ENCODE measurements at places on chromosomes 16 and 17.

DNA sequence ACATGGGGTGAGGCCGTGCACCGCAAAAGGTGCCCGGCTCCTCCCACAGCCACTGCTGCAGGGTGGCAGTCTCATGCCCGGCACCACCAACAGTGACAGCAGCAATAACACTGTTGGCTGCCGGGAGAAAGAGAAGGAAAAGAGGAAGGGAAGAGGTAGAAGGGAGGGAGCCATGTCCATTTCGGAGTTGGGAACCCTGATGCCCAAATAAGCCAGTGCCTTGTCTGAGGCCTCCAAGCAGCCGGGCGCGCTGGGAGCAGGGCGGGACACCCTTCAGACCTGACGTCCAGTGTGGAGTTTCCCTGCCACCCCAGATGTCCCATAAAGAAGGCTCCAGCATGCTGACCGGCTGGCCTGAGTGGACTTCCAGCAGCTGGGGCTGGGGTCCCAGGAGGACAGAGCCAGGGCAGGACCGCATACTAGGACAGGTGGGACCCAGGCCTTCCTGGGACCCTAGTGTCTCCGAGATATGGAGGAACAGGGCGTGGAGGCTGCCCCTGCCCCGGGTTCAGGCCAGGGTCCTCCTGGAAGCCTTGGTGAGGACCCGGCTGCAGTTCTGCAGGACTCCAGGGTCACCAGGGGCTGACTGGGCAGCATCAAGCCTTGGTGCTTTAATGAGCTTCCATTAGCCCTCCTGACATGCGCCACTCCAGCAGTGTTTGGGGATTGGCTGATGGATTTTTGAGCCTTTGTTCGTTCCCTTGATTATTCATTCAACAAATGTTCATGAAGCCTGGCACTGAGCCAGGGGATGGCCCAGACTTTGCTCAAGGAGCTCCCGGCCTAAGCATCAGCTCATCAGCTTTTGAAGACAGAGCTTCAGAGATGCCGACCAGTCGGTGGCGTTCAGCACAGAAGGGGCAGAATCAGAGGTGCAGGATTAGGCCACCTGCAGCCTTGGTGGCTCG lies 223.6 kb upstream of the CIBAR2 start:
- no peak for DNase-seq

DNA sequence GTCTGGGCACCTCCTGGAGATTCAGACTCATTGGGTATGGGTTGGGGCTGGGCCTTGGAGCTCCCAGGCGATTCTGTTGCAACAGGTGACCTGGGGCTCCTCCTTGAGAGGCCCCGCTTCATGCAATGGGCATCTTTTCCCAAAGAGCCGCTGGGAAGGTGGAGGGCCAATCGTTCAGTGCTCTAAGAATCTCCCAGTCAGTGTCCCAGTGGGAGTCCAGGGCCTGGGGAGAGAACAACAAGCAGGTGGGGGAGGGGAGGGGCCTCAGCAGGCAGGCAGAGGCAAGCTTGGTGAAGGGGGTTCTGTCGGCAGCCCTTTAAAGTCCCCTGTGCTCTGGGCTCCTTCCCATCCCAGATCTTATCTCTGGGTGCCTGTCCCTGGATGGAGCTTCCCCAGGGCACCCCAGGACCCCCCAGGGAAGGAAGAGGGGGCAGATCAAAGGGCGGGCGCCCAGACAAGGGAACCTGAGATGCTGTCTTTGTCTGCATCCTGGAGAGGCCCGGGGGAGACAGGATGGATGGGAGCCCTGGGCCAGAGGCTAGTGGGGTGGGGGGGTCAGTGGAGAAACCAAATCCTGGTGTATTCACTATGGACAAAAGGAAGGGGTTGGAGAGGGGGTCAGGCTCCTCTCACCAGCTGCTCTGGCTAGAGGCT lies 30.5 kb upstream of the NXPH3 start:
- DNase-seq = no peak

- DNase-seq = no peak
Measured at GRCh38 chr16:27379919-27380318, 22.1 kb upstream of the IL21R start.

GRCh38 chr16:17258848-17259713 lies 211.7 kb downstream of the XYLT1 start:
- no peak for DNase-seq

GRCh38 chr16:64974381-64974780 lies 147.5 kb downstream of the CDH11 start:
- no peak for DNase-seq

- no peak for DNase-seq
Measured at GRCh38 chr17:79365836-79366770, 244.7 kb downstream of the RBFOX3 start.

DNA sequence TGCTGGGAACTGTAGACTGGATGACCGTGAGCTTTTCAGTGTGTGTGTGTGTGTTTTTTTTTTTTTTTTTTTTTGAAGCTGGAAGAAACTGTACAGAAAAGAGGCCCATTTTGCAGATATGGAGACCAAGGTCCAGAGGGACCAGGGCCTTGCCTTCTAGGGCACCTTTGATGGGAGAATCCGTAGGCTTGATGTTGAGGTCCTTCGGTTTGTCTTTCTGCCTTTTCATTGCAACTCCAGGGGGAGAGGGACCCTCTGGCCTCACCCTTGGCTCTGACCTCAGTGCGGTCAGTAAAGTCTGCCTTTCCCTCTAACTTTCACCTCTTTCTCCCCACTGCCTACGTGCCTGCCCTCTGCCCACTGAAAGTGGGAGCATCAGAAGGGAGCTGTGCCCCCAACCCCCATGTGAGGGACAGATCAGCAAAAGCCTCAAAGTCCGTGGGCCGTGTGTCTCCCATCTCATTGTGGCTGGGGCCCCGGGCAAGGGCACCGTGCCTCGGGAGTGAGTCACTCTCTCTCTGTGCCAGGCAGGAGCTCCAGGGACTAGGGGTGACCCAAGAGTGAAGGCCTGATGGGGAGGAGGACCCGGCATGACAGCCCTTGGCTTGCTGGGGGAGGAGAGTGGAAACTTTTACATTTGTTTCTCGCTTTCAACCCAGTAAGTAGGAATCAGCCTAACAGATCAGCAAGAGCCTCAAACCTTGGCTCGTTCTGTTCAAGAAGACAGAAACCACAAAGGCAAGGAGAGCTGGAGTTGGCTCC lies 123.6 kb downstream of the CMIP start:
- DNase-seq = no peak

DNA sequence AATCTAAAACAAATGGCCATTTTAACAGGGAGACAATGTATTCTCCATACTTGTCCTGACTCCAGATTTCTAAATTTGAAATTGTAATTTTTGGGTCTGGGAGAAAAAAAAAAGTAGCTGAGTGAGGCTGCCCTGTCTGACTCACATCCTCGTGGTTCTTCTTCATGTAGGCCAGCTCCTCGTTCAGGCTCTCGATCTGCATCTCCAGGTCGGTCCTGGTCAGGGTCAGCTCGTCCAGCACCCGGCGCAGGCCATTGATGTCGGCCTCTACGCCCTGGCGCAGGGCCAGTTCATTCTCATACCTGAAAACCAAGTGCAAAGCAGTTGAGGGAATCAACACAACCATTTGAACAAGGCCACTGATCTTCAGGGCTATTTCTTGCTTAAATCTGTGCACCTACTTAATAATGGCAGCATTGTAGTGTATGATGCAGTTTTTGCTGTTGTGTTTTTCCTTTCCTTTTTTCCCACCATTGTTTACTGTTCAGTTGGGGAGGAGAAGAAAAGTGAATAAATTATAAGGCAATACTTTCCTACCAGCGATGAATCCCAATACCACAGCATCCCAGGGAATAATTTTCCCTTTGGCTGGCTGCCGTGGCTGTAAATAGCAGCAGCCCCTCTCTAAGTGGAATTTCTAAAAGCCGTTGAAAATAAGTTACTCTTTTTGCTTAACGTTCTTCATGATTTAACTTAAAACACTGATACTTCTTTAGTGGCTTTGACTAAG lies 2.2 kb downstream of the KRT12 start:
- DNase-seq = no peak

DNA sequence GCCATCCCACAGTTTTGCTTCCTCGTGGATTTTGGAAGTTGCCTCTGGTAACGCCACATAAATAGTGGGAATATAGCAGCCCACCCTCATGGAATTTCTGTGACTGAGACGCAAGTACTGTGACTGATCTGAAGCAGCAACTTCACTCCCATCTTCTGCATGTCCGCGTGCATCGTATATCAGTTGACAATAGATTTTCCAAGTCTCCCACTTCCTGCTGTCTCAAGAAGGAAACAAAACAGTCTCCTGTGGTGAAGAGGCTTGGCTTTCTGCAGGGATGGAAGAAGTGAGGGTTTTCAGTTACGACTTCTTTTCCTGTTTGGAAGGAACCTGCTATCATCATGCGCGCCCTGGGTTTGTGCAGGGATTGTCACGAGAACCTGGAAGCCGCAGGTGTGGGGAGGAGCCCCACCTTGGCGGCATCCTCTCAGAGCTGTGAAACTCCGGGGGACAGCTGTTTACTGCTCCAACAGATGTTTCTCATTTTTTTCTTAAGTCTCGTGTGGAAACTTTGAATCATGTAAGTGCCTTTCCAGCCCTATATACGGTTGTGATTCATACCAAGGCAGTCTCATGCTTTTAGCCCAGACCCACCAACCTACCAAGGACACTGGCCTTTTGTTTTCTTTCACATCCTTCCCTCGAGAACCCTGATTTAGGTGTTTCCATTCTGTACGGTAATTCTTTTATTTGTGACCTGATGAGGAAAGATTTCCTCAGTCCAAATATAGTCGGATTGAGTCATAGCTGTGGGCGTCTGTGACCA lies 57.5 kb downstream of the WIPI1 start:
- peak; percentile 67 for DNase-seq

DNA sequence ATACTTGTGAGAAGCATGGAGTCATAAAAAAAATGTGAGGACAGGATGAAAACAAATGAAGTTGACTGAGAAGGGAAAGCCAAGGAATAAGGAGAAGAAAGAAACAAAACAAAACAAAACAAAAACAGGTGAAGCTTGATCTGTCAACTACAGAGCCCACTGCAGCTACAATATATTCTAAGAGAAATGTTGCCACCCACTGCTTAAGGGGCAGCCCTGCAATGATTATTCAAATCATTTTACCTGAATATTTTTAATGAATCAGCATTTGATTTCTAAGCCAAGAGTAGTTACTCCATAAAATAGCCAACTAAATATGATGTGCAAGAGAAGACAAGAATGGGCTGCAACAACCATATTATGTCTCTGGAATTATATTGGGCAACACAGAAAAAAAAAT lies 252.0 kb upstream of the KIF2B start:
- no peak for DNase-seq

- DNase-seq = no peak
Measured at GRCh38 chr16:3546986-3547682, 30.1 kb downstream of the NLRC3 start.

DNA sequence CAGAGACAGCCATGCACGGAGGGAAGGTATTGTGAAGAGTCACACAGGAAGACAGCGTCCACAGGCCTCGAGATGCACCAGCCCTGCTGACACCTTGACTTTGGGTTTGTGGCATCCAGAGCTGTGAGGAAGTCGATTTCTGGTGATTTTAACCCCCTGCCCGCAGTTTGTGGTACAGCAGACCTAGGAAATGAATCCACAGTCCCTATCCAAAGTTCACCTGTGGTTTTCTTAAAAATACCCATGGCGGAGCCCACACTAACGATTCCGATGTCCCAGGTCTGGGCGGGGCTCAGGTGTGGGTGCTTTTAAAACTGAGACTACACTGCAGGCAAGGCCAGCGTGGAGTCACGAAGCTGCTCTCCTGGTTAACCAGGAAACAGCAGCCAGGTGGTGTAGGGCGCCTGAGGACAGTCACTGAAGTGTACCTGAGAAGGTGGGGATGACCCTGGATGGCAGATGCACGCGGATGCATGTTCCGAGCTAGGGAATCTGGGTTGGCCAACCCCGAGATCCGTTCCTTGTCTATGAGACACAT lies 14.4 kb upstream of the MEAK7 start:
- DNase-seq = peak; percentile 88

- DNase-seq = no peak
Measured at GRCh38 chr17:39487946-39488345, 26.7 kb downstream of the CDK12 start.

DNA sequence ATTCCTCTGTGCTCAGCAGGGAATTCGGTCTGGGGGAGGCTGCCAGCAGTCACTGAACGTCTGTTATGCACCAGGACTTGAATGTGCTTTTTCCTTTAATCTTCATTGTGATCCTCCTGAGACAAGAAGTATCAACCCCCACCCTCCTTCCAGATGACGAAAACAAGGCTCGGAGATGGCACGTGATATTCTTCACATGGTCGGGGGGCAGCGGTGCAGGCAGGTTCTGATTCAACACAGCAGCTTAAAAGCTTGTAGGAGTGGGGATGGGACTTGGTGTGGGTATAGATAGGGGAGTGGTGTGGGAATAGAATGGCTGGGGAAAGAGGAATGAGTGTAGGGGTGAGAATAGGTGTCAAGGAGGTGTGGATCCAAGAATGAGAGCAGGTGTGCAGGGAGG lies 6.4 kb downstream of the NECAB2 start:
- DNase-seq = no peak

DNA sequence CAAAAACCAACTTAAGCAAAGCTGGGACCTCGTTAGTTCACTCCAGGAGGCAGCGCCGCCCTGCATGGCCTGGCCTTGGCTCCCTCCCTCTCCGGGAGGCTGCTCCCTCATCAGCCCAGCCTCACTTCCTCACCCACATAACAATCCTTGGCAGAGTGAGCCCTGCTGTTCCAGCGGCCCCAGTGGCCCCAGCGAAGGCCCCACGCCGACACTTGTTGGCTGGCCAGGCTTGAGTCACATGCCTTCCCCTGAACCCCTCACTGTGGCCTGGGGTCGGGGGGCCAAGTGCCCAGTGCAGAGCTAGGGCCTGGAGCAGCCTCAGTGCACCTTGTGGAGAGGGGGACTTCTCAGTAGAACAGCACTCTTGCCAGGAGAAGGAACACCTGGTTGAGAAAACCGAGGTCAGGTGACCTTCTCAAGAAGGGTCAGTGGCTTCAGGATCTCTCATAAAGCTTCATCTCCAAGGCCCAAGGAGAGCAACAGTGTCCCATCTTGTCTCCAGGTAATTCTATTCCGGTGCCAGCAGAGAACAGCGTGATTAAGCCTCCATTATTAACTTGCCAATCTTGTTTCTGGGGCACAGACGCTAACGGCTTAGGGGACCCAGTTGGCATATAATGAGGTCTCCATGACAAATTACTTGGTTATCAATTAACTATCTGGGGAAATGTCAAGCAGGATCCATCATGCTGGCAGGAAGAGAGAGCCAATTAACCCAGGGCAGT lies 26.8 kb downstream of the ENDOV start:
- DNase-seq = no peak

GRCh38 chr17:16215965-16216316 lies 607 bp upstream of the NCOR1 start:
- DNase-seq = peak; percentile 43

- DNase-seq = no peak
Measured at GRCh38 chr17:42027961-42028790, 8.3 kb downstream of the NKIRAS2 start.

GRCh38 chr17:48645639-48646182 lies 19.6 kb upstream of the HOXB9 start:
- DNase-seq = no peak

Measured in activated naive CD4-positive, alpha-beta T cell treated with anti-CD3 and anti-CD28 coated beads, Interleukin-2, amount 10 ng/mL, durations not matched to agents 7 days and 5 days (primary cell).